Calu3 (cell line): ENCODE measurements at places on chromosomes 5 and 9. TPM values are rescaled to one million over a fixed set of nuclear protein-coding genes. Genes with fewer than 3 reads are reported as not detected.

The PTPRD gene
- total RNA-seq, result 0.37 and 1.8 TPM in 2 replicates

The C5orf58 gene
- not detected in 2 replicates for total RNA-seq

The DNAI1 gene
- total RNA-seq, result not detected in 2 replicates

The NANS gene
- total RNA-seq, result 43.0 and 47.5 TPM in 2 replicates

The IL13 gene
- total RNA-seq, result not detected in 2 replicates

The PCDHGB1 gene
- 0.19 and 0.20 TPM in 2 replicates for total RNA-seq

The FRMPD1 gene
- not detected in 2 replicates for total RNA-seq

The CA9 gene
- 0.64 and 0.76 TPM in 2 replicates for total RNA-seq

The SUSD3 gene
- total RNA-seq, result 0.69 and 1.3 TPM in 2 replicates

The RAB3C gene
- total RNA-seq, result not detected in 2 replicates

The MEIKIN gene
- not detected in 2 replicates for total RNA-seq

The TEX48 gene
- not detected in 2 replicates for total RNA-seq

The FBLL1 gene
- total RNA-seq, result 4.9 and 6.0 TPM in 2 replicates

The GDF9 gene
- 0.61 and 0.94 TPM in 2 replicates for total RNA-seq

The FST gene
- 19.4 and 19.6 TPM in 2 replicates for total RNA-seq

The HMGCR gene
- 188 and 224 TPM in 2 replicates for total RNA-seq

The LCN15 gene
- total RNA-seq, result not detected in 2 replicates

The ARL14EPL gene
- total RNA-seq, result 0.66 and 1.2 TPM in 2 replicates

The UBE2QL1 gene
- total RNA-seq, result not detected in 2 replicates

The IFNA13 gene
- not detected in 2 replicates for total RNA-seq

The TRAF1 gene
- 1.5 and 1.6 TPM in 2 replicates for total RNA-seq

The GSN gene
- total RNA-seq, result 68.3 and 71.6 TPM in 2 replicates

The ANKRD55 gene
- total RNA-seq, result not detected in 2 replicates

The TICAM2 gene
- total RNA-seq, result 1.2 and 2.1 TPM in 2 replicates

The CARD6 gene
- 5.9 and 8.2 TPM in 2 replicates for total RNA-seq

The WASHC1 gene
- 14.4 and 17.2 TPM in 2 replicates for total RNA-seq

The RAD50 gene
- total RNA-seq, result 35.9 and 36.2 TPM in 2 replicates

The RLN2 gene
- 2.2 and 2.4 TPM in 2 replicates for total RNA-seq

The CCDC192 gene
- 2.1 and 2.5 TPM in 2 replicates for total RNA-seq

The DOCK2 gene
- total RNA-seq, result not detected in 2 replicates

The TAF11L5 gene
- not detected in 2 replicates for total RNA-seq

The NHP2 gene
- total RNA-seq, result 182 and 193 TPM in 2 replicates
